ENCODE measurements at places on chromosomes 5 and 9.

DNA sequence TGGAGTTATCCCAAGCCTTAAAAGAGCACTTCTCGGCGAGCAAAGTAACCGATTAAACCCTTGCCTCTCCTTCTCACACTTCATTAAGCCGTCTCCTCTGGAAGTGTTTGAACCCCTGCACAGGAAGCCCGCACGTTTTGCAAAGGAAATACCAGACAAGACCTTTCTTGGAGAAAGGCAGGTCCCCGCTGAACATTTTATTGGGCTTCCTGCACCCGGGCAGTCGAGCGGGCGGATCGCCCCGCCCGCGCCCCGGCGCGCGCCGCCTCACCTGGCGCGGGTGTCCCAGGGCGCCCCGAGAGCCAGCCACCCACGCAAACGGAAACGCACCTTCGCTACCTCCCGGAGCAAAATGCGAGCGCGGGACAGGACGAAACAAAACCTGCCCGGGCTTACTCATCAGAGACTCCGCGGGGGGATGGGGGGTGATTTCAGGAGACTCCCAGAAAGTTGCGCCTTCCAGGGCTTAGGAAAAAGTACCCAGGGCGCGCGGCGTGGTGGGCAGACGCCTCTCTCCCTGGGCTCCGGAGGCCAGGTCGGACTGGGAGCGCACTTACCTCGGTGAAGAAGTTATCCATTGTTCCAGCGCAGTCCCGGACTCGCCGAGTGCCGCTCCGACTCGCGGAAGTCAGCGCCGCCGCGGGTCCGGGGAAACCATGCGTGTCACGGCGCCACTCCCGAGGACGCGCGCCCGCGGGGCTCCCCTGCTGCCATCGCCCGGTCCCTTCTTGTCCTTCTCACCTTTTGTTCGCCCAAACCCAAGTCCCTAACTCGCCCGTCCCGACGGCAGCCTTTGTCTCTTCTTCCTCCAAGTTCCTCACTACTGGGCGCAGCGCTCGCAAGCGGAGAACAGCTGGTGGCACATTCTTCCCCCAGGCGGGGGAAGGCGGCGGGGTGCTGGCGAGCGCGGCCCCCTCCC, 598 bp downstream of the MYO10 start:
- peak; percentile 36 for DNase-seq

DNA sequence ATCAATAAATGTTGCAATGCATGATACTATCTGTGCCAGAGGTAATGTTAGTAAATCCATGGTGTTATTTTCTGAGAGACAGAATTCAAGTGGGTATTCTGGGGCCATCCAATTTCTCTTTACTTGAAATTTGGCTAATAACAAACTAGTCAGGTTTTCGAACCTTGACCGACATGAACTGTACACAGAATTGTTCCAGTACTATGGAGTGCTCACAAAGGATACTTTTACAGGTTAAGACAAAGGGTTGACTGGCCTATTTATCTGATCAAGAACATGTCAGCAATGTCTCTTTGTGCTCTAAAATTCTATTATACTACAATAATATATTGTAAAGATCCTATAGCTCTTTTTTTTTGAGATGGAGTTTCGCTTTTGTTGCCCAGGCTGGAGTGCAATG, 18.2 kb downstream of the MLANA start:
- no peak for DNase-seq

GRCh38 chr5:11609570-11610303, 294.5 kb downstream of the CTNND2 start:
- no peak for DNase-seq

- no peak for DNase-seq
These were observed 5.6 kb upstream of the LCN2 start for GRCh38 chr9:128143525-128144238.
